Fibroblast of skin of back (primary cell): ENCODE measurements at places on chromosomes 4 and X.

DNA sequence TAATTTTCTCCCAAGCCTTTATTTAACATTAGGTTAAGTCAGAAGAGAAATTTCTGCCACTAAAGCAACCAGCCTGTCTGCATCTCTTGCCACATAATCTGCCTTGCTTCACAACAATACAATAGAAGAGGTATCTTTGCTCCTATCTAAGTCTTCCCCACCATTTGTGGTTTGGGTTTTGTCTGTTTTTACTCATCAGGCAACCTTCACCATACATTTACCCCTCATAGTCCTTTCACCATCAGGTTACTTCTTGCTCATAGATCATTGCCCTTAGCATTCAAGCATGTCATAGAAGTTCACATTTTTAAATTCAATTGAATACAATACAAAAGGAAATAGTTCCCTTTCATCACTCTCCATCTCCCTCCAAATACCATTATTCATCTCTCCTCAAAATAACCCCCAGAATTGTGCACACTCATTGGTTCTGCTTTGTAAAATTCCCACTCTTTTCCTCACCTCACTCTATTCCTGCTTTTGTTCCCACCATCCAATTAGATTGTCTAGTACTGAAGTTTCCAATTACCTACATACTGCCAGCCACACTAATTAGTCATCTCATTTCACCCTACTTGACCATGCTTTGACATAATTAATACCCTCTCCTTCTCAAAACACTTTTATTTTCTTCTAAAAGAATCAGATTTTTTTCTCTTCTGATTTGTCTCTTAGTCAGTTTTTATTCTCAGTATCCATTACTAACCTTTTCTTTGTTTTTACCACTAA, 1957.0 kb upstream of the AGA start:
- no peak for DNase-seq

- no peak for DNase-seq
These were observed 15.5 kb downstream of the UNC5C start for GRCh38 chr4:95533254-95533653.

DNA sequence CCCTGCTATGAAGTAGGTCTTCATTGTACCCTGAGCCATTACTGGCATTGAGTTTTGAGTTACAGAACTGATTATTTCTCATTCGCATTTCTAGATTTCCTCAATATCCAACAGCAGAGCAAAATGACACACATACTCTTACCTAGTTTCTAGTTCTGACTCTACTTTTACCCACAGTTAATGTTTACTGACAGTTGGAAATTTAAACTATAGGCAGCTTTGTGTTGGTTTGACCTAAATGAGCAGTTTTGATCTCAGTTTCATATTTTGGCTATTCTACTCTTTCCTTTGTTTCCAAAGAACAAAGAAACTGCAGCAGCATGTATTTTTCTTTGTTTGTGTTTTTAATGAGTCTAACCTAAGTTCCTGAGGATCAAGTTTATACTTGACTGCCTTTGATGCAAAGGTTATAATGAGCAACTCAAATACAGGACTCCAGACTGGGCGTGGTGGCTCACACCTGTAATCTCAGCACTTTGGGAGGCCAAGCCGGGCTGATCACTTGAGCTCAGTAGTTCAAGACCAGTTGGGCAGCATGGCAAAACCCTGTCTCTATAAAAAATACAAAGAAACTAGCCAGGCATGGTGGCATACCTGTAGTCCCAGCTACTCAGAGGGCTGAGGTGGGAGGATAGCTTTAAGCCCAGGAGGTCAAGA, 30.4 kb downstream of the TXK start:
- no peak for DNase-seq

DNA sequence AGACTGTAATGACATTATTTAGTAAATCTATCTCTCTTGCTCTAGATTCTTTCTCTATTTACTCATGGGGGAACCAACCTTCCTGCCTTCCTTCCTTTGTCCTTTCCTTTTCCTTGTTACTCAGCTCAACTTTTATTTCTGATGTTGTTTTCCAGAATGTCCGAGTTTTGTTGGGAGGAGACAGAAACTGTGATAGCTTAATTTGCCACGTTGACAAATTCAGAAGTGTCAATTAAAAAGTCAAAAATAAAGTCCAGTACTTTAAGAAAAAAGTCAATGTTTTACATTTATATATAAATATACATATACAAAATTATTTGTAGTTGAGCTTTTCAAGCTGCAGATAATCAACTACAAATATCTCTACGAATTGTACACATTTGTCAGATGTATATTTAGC, 1187.7 kb downstream of the ADGRL3 start:
- DNase-seq, result no peak

GRCh38 chr4:119540249-119540648, 88.4 kb downstream of the PDE5A start:
- DNase-seq, result no peak

DNA sequence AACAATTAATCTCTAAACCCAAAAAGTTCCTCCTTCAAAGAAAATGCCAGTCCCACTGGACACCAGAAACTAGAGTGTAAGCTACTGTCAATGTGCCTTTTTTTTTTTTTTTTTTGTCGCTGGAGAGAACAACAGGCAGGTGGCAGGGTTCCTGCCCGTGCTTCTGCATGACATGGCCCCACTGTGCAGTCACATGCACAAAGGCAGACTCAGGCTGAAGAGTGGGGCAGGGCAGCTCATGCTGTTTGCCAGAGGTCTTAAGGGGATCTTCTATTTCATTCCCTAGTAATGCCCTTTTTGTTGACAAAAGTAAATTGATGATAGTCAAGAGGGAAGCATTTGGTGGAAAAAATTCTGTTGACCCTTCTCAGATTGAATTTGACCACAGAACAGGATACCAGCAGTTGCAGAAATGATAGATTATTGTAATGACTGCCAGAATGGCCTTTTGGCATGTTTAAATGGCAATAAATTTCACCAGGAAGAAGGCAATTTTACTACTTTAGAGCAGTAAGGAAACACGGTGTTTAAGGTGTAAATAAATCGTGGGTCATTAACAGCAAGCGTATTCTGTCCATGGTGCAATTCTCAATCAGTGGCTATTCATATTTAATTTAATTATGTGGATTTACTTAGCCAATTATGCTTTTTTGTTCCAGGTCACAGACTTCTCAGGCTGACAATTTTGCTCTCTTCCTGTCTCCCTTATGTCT, 80.9 kb downstream of the NKX6-1 start:
- no peak for DNase-seq

DNA sequence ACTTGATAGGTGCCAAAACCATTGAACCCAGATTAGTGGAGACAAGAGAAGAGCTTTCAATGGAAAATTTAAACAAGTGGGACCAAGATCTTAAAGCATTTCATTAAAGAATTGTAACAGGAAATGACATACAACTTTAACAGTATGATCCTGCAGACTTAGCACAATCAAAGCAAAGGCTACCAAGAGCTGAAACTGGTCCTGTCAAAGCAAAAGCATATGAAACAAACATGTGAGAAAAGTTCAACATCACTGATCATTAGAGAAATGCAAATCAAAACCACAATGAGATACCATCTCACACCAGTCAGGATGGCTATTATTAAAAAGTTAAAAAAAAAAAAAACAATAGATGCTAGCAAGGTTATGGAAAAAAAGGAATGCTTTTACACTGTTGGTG, 425.6 kb downstream of the IL1RAPL1 start:
- DNase-seq, result no peak

DNA sequence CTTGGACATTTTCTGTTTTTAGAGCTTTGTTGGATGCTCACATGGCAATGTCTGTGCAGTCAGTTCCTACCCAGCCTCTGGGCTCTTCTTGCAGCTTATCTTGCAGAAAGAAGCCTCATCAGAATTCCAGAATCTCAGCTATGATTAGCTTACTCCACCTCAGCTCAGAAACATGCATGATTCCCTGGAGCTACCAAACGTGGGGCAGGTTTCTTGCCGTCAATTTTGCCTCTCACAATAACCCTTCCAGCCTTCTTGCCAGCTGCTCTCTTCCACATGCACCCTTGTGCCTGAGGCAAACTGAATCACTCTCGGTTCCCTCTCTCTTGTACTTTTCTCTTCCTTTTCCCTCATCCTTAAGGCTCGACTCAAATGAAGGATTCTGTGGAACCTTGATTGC, 141.4 kb downstream of the PTTG2 start:
- peak; percentile 46 for DNase-seq

- no peak for DNase-seq
These were observed 32.2 kb downstream of the TBC1D14 start for GRCh38 chr4:6941796-6942195.

DNA sequence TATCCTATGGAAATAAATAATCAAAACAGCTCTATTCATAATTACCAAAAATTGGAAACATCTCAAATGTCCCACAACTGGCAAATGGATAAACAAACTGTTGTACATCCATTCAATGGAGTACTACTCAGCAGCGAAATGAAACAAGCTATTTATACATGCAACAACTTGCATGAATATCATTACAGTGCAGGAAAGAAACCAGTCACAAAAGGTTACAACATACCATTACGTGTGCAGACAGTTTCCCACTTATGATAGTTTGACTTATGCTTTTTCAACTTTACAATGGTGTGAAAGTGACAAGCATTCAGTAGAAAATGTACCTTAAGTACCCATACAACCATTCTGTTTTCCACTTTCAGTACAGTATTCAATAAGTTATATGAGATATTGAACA, 82.3 kb downstream of the NEK1 start:
- DNase-seq, result no peak

DNA sequence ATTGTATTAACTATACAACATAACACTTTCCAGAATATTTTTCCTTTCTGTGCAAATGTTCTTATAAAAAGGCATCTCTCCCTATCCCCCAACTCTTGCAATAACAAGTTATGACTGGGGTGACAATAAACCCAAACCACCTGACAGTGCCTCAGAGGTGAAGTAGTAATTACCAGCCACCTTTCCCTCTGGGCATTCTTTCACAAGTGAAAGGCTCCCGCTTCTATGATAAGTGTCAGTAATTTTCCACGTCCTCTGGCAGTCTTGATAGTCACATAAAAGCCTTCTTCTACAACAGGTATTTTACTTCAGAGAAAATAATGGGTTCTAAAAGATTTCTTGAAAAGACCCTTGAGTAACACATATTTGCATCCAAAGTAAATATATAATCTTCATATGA, 82.7 kb downstream of the MANBA start:
- no peak for DNase-seq

- DNase-seq, result no peak
These were observed 75.0 kb upstream of the ESX1 start for GRCh38 chrX:104329731-104330130.

- DNase-seq, result peak; percentile 13
These were observed 7.6 kb upstream of the CXCL5 start for GRCh38 chr4:74006009-74006476.

- DNase-seq, result no peak
These were observed 6.7 kb downstream of the SHISA3 start for GRCh38 chr4:42404001-42404400.

DNA sequence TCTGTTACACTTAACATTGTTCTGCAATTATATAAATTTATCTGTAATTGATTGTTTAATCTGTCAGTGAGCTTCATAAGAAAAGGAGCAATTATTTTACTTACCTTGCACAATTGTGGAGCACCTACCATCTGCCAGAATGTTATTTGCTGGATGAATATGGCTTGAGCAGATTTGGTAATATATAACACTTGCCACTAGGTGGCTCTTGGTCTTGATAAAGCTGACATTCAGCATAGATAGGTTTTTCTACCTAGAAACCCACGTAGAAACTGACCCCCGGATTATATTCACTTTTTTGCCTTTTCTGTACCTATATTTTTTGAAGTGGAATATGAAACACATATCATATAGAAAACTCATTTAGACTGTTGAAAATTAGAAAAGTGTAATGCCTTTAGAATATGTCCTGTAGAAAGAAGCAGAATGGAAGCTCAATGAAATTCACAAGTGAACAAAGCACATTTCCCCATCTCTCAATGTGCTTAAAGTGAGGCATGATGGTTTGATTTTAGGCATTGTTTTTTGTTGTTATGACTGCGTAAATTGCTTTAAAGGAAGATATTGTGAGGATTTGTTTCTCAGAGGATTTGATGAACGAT, 9.5 kb downstream of the RBPJ start:
- DNase-seq, result peak; percentile 66

DNA sequence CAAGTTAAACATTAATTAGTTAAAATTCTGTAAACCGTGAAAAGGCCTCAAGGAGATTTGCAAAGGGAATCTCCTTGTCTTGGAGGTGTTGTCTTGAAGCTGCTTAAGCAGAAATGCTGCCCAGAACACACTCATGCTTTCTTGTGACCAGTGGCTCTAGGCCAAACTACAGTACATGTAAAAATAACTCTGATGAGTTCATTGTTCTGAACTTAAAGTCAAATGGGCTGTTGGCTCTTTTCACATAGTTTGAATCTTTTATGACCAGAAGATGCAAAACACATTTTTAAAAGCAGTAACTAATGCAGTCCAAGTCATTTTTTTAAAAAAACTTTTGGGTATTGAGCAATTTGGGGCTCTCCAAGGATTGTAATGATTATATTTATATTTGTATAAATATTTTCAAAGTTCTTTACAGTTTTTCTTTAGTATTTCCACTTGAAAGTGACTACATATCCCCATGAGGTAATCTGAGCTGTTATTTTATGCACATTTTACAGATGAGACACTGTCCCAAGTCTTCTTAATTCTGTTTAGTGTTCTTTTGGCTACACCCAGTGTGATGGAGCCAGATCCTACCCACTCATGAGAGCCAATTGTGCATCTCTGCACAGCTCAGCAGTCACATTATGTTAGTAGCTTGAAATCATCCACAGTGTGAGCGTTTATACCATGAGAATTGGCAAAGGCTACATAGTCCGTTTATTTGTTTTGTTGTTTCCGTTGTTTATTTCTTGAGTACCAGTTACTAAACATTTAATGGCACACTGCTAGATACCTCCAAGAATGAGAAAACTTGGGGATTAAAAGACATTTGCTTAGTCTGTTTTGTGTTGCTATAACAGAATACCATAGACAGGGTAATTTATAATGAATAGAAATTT, 112.8 kb upstream of the ATXN3L start:
- DNase-seq, result peak; percentile 94

DNA sequence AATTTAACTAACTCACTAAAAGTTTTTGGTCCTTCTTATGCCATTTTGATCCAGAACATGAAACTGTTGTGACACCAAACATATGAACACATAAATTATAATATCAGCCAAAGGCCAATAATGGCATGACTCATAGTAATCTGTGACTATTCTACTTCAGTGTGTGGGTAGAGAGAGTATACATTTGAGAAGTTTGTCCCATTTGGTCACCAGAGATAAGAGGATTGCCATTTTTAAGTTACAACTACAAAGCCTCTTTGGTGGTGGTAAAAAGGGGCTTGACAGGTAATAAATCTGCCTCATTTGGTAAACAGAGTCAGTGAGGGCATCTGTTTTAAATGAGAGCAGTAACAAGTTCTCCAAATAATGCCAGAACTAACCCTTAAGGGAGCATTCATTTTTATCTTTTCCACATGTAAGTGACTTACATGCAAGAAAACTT, 117.9 kb downstream of the TBC1D19 start:
- peak; percentile 12 for DNase-seq

GRCh38 chr4:52059372-52059771, 8.3 kb downstream of the SPATA18 start:
- DNase-seq, result no peak

DNA sequence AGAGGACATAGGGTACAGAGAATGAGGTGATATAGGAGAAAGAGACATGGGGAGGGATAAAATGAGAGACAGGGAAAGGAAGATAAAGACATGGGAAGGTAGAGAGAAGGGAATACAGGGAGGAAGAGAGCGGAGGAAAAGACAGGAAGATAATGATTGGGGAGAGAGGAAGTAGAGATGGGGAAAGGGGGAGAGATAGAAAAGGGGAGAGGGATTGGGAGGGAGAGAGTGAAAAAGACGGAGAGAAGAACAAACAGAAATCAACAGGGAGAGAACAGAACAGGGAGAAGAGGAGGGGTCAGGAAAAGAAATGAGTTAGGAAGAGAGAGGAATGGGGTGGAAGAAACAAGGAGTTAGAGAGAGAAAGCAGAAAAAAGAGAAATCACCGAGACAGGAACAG, 4.6 kb downstream of the GRIPAP1 start:
- DNase-seq, result no peak
